Coronary artery (tissue), 2 donors: ENCODE measurements at places on chromosomes 12 and 14.

GRCh38 chr12:6382371-6382770 lies 1.6 kb upstream of the LTBR start:
- no peak for DNase-seq

GRCh38 chr12:116141110-116141832 lies 136.2 kb downstream of the MED13L start:
- no peak for DNase-seq

GRCh38 chr14:20657216-20658211 lies 16.0 kb upstream of the OR6S1 start:
- no peak for DNase-seq

GRCh38 chr12:130714591-130715149 lies 1.4 kb downstream of the RIMBP2 start:
- peak; percentile 70 for DNase-seq

DNA sequence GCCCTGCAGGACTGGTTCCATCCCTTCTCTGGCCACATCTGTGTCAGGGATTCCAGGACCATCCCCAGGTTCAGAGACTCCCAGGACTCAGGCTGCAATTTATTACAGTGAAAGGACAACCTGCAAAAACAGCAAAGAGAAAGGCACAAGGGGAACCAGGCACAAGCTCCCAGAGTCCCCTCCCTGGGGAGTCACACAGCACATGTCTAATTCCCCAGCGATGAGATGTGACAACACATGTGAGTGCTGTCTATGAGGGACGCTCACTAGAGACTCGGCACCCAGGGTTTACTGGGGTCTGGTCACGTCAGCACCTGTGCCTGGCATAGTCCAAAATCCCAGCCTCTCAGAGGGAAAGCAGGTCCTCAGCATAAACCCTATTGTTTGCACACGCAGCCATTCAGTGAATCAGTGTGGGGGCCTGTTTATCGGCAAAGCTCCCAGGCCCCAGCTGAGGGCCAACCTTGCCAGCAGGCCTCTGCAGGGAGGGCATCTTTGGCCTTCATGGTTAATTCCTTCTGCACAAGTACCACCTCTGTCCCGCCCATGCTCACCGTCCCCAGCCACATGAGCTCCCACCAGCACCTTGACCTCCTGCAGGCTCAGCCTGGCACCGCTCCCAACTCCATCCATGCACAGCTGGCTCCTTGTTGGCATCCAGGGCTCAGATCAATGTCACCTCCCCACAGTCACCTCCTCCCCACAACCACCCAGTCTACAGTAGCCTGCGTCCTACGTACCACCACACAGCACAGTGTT lies 198.9 kb upstream of the SFSWAP start:
- DNase-seq: no peak

DNA sequence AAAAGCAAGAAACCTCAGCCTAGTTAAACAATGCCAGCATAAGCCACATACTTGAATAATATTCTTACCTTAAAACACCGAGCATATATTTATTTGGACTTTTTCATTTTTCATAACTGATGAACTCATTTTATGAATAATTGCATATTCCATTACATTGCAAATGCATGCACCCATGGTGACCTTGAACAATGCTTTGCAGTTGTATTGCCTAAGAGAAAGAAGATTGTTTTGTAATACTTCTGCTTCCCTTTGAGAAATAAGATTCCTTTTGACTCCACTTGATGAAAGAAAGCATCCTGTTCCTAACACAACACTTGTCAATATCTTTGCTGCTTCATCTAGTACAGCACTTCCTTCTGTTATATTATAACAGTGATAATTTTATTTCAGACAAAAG lies 1182.2 kb downstream of the FLRT2 start:
- DNase-seq: no peak

GRCh38 chr12:128784030-128784760 lies 39.6 kb downstream of the SLC15A4 start:
- DNase-seq: peak; percentile 29

DNA sequence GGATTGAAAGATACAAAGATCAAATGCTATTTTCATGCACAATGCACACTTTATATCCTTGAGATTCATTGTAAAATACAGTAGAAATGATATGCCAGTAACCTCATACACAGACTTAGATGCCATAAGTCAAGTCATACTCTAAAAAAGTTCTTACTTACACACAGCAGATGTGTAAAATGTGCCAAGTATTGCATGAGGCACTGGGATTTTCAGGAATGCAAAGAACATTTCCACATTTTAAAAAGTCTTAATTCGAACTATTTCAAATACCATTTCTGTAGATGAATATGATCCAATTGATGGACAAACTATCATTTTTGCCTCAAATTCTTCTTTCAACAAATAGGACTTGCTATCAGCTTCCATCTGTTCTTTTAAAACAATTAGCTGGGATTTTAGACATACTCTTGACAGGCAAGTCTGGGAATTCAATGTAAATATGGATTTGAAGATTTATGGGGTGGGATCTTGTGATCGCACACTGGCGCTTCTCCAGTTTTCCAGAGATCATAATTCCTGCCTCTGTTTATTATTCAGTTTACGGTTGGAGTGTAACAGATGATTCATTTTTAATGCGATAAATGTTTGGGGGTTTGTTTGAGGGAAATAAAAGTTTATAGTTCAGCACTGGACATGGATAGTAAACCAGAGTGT lies 183.8 kb downstream of the PAX9 start:
- no peak for DNase-seq

GRCh38 chr12:100170313-100170858 lies 27.7 kb upstream of the BLTP3B start:
- DNase-seq: no peak

DNA sequence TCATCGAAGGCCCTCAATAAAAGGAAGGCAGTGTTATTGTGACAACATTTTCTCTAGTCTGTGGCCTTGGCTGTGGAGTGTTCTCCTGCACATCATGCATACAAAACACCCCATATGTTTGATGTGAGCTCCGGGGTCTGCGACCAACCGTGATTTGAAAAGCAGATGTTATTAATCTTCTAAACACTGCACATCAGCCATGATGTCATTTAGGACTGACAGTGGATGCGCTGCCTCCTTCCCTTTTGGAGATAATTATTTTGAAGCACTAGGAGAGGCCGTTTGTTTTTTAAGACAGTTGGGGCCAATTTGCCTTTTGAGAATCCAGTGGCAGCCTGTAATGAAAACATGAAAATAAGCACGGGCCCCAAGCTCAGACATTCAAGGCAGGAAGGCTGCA lies 1041.6 kb downstream of the BCL11B start:
- DNase-seq: no peak

DNA sequence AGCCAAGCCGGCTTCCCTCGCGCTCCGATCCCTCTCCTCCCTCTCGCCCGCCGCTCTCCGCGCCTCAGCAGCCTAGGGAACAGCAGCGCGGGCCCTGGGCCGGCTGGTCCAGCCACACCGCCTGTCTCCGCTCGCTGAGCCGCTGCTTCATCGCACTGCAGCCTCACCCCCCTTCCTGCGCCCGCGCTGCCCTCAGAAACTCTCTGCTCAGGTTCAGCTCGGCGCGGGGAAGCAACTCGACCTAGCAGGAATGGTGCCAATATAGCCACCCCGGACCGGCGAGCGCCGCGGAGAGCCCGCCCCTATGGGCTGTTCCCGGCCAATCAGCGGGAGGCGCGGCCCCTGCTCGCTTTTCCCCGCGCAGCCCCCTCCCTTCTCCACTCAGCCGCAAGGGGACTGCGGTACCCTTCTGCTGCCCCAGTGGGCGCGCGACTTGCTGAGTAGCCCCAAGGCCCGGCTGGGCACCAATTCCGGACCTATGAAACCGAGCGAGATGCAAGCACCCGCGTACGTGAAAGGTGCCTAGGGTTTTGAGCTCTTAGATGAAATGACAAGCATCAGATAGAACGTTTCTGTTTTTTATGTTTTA lies at the start of gene ADAMTS20:
Gene ADAMTS20 (minus strand): TSS at position 233 of the 589 bp plus-strand sequence. CDS start 282 bp downstream, outside the sequence.
- DNase-seq: no peak

DNA sequence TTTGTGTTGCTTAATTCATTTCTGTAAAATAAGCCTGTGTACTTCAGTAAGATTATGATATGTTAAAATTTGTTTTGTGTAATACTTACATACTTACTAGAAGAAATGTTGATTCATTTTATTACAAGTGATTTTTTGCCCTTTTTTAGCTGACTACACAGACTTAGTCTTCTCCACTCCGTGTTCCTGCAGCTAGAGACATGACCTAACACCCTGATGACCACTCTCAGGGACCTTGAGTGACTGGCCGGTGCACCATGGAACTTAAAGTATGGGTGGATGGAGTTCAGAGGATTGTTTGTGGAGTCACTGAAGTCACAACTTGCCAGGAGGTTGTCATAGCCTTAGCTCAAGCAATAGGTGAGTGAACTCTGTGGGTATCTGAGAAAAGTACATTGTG lies 69.8 kb downstream of the BHLHE41 start:
- no peak for DNase-seq

DNA sequence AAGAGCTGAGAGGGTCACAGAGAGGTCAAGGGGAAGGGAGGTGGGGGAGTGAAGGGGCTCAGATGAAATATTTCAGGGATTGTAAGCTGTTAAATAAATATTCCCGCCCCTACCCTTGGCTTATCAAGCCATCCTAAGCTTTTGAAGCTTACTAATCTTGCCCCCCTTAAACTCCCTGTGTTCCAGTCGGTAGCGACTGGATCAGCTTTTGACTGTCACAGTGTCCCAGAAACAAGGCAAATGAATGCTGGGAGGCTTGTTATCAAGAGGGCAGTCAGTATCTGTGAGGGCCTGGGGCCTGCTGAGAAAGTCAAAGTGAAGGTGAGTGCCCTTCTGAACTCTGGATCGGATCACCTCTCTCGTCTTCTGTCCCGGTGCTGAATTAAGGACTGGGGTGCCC lies 128.1 kb downstream of the DACT1 start:
- DNase-seq: no peak

DNA sequence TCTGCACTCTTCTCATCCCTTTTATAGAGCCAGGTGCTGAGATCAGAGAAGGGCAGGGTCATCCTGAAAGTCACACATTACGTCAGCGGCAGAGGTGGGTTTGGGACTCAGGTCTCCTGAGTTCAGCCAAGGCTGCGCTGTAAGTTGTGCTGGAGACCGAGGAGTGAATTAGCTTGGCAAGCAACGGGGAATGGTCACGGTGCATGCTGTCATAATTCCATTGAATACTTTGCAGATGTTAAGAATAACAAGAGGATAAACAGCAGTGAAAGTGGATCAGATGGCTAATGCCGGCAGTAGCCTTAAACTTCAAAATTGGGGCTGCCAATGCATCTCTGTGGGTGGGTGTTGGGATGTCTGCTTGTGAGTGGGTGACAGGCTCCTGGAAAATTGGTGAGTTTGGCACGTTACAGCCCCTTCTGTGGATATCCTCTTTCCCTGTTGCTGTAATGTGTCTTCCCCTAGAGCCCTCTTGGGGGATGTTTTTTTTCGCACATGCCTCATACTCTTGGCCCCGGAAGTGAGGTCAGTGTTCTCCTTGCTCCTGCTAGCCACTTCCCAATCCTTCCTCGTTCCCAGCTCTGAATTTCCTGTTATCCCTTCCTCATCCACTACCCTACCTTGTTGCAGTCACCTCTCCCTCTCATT lies 287.1 kb upstream of the SRRM4 start:
- no peak for DNase-seq

DNA sequence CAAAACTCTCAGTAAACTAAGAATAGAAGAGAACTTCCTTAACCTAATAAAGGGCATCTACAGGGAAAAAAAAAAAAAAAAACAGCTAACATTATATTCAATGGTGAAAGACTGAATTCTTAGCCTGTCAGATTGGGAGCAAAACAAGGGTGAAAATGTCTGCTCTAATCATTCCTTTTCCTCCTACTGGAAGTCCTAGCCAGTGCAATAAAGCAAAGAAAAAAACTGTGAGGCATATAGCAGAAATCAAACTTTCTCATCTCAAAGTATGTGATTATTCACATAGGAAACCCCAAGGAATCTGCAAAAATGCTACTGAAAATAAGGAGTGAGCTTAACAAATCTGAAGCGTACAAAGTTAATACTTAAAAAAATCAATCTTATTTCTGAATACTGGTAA lies 170.7 kb downstream of the NUAK1 start:
- DNase-seq: no peak

DNA sequence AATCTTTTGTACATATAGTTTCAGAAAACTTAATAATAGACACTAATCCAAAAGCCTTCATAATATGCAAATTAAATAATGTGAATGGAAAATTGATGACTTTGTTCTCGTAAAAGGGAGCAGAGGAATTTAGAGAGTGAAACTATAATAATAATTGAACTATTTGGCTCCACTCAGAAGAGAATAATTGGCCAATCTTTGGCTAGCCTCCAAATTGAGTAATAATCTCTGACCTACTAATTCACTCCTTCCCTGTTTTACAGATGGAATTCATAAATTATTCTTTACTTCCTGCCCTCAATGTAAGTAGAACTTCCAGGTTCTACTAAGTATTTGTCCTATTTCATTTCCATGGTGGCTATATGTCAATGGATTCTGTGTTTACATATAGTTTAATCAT lies 15.8 kb downstream of the TRIM9 start:
- no peak for DNase-seq

GRCh38 chr12:25686351-25686750 lies 133.3 kb upstream of the LMNTD1 start:
- DNase-seq: no peak

- DNase-seq: no peak
Observed at GRCh38 chr14:54312166-54312801, 84.5 kb upstream of the CDKN3 start.

DNA sequence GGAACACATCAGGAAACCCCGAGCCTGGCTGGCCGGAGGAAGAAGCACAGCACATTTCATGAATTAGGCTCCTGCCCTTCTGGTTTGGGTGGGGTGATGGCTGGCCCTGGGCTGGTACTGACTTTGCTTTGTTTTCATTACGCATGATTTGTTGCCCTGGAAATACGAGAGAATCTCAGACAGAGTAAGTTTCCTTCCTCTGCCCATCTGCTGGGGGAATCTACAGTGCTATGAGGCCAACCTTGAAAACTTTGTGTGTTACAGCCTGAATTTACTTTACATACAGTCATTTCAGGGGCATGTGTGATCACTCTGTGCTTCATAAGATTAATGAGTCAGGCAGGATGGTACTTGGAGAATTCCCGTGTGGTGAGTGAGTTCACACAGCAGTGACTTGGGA lies 20.5 kb upstream of the SLC5A8 start:
- DNase-seq: no peak

DNA sequence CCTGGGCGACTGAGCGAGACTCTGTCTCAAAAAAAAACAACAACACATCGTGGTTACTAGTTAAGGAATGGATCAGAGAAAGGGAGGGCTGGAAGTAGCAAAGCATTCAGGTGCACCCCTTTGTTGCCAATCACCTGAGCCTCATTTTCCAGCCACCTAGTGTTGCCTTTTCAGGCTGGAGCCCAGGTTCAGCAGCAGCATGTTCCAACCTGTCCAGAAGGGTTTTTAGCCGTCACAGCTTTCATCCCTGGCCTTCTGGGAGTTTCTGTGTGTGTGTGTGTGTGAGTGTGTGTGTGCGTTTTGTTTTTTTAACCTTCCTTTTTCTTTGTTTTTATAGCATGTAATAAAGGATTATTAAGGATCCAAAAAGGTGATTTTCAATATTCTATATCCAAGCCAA lies 121.1 kb upstream of the ATF1 start:
- DNase-seq: no peak

DNA sequence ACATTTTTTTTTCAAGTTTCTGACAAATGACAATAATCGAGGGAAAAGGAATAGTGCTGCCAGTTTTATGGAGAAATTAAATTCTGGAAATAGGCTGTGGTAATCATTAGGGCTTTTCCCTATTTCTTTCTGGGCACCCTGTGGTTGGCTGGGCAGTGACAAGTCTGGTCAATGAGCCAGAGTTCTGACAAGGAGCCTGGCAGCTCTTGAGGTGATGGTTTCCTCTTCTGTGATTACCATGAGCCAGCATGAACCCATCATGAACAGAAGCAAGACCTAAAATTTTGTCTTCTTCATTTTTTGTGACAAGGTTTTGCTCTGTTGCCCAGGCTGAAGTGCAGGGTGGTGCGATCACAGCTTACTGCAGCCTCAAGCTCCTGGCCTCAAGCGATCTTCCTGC lies 115.8 kb downstream of the TRAFD1 start:
- DNase-seq: no peak
